Fibroblast of skin of right biceps (primary cell): ENCODE measurements at places on chromosomes 7 and 10.

DNA sequence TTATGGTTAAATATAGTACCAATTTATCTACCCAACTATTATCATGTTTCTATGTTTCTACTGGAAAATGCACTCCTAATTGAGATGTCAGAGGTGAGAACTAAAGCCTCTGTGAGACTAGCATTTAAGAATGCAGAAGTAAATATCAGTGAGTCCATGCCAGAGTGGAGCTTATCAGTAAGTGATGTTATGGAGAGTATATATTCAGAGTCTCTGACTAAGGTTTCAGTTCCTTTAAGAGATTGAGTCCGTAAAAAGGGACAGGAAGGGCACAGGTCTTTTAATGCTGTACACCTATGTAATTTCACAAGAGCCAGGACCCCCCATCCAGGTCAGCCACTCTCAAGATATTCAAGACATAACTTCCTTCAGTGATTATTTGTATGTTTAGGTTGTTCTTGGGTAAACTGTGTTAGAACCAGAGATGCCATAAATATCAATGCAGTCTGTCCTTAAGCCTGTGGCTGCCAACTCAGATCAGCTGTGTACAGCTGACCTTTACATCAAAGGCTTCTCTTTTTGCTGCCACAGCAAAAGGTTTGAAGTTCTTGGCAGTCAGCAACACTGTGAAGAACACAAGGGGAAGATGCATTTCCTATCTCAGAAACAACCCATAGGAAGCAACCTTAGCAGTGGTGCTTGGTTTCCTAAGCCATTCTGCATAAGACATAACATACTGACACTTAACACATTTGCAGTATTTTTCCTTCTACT is 244.8 kb downstream of the BICC1 start:
- no peak for DNase-seq

GRCh38 chr10:118324140-118324539 is 18.0 kb downstream of the FAM204A start:
- DNase-seq: no peak

- peak; percentile 47 for DNase-seq
Measured at GRCh38 chr7:105691680-105692564, 110.6 kb upstream of the EFCAB10 start.

- DNase-seq: peak; percentile 84
Measured at GRCh38 chr7:46291050-46291438, 370.0 kb upstream of the IGFBP3 start.

GRCh38 chr7:84251277-84251781 is 56.7 kb upstream of the SEMA3A start:
- peak; percentile 87 for DNase-seq

DNA sequence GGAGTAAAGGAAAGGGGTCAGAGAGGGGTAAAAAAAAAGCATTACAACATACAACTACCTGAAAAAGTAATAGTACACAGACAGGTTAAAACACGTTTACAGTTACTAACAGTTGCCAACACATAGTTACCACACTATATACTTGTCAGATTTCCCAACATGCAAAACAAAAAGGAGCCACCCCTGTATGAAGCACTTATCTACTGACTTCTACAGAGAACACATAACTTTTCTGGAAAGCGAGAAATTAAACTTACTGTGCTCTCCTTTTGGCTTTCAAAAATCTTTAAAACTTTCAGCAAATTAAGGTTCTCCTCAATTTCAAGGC is 2.1 kb downstream of the ABI1 start:
- DNase-seq: no peak

DNA sequence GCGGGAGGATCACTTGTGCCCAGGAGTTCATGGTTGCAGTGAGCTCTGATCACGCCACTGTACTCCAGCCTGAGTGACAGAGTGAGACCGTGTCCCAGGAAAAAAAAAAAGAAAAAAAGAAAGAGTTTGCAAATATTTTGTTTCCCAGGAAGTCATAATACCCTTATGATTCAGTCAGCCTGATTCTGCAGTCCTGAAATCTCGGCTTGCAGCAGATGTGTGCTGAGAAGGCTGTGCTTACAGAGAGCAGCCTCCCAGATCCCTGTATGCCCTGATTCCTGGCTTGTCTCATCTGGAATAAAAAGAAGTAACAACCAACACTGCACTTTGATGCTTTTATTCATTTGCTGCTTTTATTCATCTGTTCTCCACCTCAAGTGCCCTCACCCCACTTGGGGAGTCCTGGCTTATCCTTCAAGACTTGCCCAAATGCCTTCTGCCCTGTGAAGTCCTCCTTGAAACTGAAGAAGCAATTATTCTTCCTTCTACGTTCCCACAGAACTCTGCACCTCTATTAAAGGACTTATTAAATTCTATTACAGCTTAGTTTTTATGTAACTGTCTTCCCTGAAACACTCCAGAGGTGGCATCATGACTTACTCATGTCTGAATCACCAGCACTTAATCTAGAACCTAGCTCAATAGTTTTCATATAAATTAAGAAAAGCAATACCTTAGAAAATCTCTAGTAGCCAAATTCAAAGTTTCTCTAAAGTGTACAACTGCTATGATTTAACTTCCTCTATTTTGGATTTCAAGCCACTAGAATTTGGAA is 27.7 kb upstream of the BPGM start:
- peak; percentile 66 for DNase-seq

DNA sequence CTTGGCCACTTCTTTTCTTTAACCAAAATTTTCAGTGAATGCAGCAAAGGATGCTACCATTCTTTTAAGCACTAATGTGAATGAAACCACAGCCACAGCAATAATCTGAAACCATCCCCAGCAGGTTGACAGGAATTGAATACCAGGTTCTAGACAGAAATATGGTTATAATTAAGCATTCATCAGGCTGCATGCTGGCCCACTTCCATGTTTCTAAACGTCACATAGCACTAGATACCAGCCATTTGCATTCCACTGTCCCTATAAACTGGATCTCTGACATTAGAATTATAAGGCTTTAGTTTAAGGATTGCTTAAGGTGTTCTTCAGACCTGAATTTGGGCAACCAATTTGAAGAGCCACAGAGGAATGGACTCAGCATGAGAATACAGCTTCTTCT is 340.8 kb upstream of the KLF6 start:
- peak; percentile 52 for DNase-seq

- no peak for DNase-seq
Measured at GRCh38 chr7:25759748-25760147, 392.2 kb upstream of the NFE2L3 start.

DNA sequence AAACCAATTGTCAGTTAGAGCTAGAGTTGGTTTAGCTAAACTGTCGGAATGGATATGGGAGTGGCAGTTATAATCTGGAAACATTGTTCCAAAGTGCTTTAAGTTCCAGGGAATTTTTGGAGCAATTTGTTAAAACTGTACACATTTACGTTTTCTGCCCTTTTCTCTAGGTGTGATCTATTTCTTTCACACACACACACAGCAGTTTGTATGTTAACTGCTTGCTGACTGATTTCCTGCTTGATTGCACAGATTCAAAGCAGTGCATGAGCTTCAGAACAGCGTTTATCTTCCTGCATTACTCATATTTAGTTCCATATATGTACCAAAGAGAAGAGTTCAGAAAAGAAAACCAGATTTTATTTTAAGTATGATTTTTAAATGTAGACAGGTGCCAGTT is 57.9 kb downstream of the MGMT start:
- no peak for DNase-seq

DNA sequence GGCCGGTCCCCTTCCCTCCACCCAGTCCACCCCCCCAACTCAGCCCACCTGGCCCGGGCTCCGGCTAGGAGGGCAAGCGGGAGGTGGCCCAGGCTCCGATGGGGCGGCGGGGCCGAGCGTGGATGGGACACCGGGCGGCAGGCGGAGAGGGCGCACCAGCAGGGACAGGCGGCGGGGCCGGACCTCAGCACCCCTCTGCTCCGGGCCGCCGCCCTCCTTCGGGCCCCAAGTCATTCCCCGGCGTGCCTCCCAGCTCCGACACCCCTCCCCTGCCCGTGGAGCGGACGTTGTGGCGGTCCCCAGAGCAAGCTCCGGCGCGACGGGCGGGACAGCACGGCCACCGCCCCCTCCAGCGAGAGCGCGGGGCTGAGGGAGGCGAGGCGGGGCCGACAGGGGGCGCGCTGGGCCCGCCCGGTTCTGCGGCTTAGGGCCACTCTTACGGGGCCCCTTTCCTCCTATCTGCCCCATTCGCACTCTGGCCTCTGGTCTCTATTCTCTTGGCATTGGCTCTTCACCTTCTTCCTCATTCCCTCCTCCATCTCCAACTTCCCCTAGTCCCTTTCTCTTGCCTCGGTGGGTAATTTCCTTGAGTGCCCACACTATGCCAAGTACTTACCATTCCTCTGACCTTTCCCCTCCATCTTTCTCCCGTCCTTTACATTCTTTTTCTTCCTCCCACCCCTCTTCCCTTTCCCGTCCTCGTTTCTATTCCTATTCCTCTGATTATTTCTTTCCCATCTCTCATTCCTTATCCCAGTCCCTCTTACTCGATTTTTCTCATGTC is 701 bp upstream of the GBX1 start:
- no peak for DNase-seq

DNA sequence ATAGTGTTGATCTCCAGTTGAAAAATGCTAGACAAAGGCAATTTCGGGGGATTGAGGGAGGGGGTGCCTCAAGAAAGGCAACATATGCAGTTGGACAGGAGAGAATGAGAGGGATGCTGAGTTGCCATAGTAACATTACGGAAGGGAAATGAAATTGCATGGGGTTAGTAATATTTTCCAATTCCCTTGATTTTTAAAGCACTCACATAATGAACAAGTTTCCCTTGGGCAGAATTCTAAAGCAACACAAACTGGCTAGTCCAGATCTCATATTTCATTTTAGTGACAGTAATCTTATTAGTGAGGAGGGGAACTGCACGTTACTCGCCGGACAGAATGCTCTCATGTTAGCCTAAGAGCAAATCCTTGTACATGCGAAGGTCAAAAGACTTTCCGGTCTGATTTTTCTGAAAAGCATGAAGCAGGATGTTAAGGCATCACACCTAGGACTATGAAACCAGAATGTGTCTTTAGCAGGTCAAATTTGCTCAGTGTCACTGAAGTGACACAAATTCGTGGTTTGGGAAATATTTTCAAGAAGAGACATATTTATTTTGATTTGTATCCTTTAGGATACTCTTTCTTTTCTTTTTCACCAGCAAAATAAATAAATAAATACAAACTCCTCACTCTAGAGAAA is 165.5 kb downstream of the ANK3 start:
- no peak for DNase-seq

- no peak for DNase-seq
Measured at GRCh38 chr7:47191876-47192291, 390.0 kb downstream of the TNS3 start.

- DNase-seq: no peak
Measured at GRCh38 chr10:104450954-104451353, 97.3 kb downstream of the CFAP58 start.

GRCh38 chr10:29733323-29733722 is 98.6 kb upstream of the SVIL start:
- DNase-seq: no peak

DNA sequence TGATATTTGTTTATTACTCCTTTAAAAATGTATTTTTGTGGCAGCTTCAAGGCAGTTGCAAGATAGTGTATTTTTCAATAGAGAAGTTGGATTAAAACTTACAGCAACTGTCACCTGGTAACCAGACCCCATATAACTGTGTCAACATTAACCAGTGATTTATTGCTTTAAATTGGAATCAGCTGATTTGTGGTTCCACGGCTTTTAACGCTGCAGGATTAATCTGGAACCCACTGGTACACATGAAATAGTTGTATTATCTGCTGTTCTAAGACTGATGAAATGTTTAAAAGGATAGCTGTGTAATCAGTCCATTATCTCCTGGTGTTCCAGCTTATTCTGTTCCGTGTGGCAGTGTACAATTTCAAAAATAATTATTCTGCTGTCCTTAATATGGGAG is 180.2 kb downstream of the CELF2 start:
- peak; percentile 23 for DNase-seq

DNA sequence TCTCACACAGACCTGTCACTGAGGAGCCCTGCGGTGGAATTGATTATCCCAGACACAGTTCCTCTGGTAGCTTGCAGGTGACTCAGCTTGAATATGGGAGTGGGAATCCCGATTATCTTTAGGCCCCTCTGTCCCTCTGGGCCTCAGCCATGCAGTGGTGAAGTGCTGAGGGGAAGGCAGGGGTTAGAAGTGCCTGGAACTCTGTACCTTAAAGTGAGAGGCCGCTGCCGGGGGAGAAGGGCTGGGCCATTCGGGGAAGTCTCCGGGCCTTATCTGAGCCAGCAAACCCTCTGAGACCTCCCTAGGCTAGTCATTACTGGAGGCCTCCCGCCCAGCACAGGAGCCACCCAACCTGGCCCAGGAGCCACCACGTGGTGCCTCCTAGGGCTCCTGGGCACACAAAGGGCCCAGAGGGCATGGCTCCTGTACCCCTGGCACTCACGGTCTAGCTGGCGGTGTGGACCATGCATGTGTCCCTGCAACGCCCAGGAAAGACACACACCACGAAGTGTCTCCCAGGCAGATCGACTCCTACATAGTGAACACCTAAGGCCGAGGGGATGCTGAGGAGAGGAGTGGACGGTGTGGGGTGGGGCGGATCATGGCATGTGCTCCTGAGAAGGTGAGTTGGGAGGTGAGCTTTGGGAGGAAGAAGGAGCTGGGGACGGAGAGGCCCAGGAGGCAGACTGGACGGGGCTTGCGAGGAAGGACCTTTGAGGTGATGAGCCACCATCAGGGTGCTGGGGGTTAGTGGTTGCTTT is 56.2 kb downstream of the HK1 start:
- DNase-seq: no peak

- no peak for DNase-seq
Measured at GRCh38 chr10:107889105-107889504, 724.6 kb upstream of the SORCS1 start.

DNA sequence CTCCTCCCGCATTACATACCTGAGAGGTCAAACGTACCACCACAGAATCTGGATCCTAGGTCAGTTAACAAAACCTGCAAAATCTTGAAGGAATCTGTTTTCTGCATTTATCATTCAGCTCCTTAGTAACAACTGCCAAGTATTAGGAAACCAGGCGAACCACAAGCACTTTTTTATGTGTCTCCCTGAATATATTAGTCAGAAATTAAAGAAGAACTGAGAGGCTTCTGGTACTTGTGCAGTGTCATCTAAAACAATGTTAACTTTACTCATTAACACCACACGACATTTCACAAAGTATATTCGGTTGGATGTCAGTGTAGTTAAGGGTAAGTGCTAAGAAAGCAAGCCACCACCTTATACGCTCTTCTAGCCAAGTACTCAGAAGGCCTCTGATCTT is 2.5 kb downstream of the CCDC6 start:
- DNase-seq: peak; percentile 21
